Activated CD4-positive, CD25-positive, alpha-beta regulatory T cell (primary cell): ENCODE measurements at places on chromosomes 11 and 22.

DNA sequence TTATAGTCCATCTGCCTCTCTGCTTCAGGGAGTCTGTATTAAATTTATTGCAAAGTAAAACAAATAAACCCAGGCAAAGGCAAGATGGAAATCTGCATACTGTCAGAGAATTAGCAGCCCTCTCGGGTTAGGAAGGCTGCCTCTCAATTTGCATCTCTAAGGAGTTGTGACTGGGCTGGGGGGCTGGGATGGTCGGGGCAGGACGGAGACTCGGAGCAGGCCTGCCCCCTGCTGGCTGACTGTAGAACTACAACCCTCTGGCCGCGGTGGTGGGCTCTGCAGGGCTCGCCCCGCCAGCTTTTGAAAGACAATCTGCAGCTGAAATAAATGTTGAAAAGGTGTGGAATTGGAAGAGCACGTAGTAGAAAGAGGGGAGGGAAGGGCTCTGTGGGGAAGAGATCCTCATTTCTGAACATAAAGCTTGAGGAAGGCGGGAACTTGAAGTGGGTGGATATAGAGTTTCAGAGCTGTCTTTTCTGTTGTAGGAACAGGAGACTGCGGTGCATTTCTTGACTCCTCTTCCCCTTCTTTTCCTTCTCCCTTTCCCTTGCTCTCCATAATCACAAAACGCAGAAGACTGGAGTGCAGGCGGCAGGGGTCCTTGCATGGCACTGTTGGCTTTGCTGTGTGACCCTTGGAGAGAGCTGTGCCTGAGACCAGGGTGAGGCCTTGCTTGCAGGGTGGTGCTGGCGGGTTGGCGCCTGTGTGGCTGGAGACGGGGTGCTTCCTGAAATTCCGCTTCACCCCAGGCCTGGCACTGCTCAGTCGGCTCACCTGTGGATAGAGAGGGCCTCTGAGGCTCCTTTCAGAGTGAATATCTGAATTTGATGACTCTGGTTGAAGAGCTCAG lies 22.6 kb upstream of the PKNOX2 start:
- peak; percentile 36 for DNase-seq

- DNase-seq, result no peak
Measured at GRCh38 chr22:20114506-20115475, 1.1 kb upstream of the RANBP1 start.

GRCh38 chr11:123924027-123924426 lies 15.4 kb upstream of the OR4D5 start:
- no peak for DNase-seq

GRCh38 chr11:93082900-93083299 lies 113.4 kb downstream of the MTNR1B start:
- DNase-seq, result no peak

DNA sequence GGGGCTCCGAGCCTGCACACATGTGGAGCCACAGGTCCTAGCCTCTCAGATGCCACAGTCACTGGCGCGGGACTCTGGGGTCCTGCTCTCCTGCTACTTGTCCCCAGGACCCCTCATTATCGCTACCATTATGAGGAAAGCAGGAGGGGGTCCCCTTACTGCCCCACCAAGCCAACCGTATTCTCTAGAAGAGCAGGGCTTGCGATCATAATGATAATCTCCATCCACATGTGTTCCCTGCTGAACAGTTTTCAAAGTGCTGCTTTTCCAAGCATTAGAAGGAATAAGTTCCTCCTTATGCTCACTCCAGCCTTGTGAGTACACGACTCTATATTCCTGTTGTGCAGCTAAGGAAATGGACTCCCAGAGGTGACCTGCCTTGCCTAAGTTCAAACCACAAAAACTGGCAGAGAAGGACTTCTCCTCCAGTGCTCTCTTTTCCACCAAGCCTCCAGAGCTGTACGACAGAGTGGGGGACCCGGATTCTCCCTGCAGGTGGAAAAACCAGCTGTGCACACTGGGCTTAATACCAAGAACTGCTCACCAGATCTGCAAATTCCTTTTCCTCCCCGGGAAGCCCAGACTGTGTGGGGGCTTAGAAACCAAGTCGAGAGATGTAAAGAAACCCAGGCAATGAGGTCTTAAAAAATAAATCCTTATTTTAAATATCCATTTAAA lies 92.8 kb upstream of the DRD2 start:
- no peak for DNase-seq

DNA sequence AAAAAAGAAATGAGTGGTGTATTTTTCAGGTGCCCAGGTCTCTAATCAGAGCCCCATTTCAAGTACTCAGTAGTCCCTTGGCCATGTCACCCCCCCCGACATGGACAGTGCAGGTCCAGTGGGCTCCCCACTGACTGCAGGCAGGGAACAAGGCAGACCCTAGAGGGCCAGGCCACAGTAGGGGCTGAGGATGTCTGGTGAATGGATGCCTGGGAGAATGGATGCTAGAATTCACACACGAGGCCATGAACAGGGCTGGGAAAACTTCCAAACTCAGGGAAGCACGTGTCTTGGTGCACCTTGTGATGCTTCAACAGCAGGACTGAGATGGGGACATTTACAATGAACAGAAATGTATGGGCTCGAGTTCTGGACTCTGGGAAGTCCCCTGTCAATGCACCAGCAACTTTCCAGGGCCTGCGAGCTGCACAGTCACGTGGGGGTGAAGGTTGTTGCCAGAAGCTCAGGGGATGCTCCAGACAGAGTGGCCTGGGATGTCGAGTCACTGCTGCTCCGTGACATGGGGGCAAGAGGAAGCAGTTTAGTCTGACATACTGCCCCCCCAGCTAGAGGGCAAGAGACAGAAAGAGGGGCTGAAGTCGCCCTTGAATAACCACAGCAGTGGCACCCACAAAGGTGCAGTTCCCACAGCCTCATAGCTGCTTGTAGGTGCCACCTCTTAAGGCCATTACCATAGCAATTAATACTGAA lies 3.1 kb downstream of the APOBEC3G start:
- DNase-seq, result no peak

- no peak for DNase-seq
Measured at GRCh38 chr22:43114958-43115357, 4.4 kb downstream of the BIK start.

GRCh38 chr11:48307760-48308386 lies 1.9 kb downstream of the OR4S1 start:
- DNase-seq, result peak; percentile 44

- no peak for DNase-seq
Measured at GRCh38 chr11:122594986-122595645, 60.4 kb upstream of the UBASH3B start.

- no peak for DNase-seq
Measured at GRCh38 chr11:131311776-131312514, 58.5 kb upstream of the NTM start.

DNA sequence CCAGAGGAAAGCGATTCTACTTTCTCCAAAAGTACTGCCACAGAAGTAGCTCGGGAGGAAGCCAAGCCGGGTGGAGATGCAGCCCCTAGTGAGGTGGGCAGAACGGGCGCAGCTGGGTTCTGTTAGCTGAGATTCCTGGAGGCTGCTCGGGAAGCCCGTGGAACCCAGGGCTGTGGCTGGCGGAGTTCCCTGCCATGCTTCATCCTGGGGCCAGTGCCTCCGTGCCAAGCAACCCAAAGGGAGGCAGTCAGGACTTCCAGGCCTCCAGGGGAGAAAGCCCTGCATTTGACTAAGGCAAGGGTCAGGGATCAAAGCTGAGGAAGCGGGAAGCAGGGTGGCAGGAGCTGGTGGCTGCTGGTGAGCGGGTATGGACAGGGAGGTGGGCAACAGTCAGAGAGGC lies 6.7 kb upstream of the TRMU start:
- no peak for DNase-seq

DNA sequence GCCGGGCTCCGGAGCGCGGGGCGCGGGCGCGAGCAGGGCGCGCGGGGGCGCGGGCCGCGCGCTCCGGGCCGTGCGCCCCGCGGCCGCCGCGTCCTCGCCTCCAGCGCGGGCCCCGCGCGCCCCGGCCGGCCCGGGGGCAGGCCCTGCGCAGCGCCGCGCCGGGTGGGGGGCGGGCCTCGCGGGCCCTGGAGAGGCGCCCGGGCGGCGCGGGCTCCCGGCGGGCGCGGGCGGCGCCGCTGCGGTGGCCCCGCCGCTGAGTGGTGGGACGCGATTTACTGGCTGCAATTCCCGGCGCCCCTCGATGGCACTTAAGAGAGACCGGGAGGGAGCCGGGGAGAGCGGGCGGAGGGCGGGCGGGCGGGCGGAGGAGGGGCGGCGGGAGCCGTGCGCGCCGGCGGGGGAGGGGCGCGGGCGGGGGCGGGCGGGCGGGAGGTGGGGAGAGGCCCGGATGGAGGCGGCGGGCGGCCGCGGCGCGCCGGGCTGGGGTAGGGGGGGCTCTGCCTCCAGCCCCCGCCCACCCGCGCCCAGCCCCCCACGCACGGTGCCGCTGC lies 73.2 kb upstream of the TCF20 start:
- no peak for DNase-seq

DNA sequence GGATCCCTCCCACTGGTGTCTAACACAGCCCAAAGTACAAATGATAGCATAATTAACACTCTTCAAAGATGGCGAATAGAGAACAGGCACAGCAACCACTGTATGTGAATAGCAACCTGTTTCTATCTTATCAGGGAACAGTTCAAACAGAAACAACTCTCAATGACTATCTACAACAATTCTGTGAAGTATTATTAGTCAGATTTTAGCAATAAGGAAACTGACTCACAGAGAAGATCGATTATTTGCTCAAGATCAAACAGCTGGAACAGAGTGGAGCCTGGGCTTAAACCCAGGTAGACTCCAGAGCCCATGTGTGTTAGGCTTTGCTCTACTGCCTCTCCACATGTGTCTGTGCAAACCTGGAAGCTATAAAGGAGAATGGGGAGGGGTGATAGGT lies 88.7 kb downstream of the C11orf58 start:
- no peak for DNase-seq

DNA sequence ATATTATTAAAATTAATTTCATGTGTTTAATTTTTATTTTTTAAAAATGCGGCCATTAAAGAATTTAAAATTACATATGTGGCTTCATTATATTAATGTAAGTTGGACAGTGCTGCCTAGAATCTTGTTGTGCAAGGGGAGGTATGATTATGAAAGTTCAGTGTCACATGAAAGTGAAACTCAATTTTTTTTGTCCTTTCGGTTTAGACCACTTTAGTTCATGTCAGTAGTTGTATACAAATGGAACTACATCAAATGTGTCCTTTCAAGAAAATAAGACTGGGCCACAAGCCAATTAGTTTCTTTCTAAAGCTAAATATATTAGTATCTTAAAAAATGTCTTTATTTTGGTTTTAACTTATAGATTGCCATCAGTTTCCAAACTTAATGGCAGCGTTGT lies 35.7 kb downstream of the TBCEL start:
- DNase-seq, result no peak

GRCh38 chr11:18012122-18012905 lies 533 bp downstream of the SERGEF start:
- DNase-seq, result peak; percentile 9

DNA sequence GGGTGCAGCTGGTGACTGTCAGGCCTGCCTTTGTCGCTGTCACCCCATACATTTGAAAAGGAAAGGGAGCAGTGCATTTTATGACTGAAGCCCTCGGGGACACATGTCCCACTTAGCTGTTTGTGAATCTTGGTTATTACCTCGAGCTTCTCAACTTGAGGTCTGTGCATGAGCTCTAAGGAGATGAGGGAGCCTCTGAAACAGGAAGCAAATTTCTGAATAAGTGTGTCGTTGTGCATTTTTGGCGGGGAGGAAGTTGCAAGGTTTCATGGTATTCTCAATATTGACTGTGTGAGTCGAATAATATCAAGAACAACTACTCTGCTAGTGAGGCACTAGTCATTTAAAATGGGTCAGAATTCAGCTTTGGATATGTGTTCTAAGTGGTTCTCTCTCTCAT lies 149.7 kb upstream of the PLET1 start:
- no peak for DNase-seq

DNA sequence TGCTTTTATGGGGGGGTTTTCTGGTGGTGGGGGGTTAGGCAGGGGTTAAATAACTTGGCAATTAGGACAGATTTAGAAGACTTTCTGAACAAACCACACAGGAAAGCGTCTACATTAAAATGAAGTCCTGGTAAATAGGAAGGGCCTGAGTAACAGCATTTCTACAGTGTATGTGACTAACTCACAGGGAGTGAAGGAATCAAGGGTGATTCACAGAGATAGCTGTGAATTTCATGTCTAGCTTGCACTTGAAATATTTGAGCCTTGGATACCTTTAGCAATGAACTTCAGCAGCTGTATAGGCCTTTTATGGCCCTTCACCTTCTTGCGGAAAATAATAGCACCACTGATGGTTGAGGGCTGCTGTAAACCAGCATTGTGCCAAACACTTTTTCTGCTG lies 26.1 kb upstream of the LDHA start:
- no peak for DNase-seq

DNA sequence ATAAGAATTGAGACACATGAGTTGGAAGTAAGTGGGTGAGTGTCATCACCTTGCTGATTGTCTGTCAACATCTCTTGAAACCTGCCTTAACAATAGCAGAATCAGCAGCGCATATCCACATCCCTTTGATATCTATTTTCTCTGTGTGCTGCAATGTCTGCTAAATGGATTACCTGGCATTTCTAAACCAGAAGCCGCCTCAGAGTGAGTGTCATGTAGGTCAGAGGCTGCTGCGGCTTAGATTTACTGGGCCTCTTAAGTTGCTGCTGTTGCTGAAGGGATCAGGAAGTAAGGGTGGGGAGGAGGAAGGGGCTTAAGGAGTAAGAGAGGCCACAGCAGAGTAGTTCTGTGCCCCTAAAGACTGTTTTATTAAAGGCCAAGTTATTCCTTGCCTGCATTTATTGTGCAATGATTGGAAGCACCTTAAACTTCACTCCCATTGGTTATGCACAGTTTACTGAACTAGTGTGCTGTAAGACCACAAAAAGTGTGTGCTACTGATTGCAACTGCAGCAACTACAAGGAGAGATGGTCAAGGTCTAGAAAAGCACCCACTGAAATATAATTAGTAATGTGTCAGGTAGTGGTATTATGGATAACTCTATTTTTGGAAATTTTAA lies 29.8 kb upstream of the TMEM41B start:
- DNase-seq, result no peak

- no peak for DNase-seq
Measured at GRCh38 chr22:44753189-44754042, 1.0 kb downstream of the ARHGAP8 start.

DNA sequence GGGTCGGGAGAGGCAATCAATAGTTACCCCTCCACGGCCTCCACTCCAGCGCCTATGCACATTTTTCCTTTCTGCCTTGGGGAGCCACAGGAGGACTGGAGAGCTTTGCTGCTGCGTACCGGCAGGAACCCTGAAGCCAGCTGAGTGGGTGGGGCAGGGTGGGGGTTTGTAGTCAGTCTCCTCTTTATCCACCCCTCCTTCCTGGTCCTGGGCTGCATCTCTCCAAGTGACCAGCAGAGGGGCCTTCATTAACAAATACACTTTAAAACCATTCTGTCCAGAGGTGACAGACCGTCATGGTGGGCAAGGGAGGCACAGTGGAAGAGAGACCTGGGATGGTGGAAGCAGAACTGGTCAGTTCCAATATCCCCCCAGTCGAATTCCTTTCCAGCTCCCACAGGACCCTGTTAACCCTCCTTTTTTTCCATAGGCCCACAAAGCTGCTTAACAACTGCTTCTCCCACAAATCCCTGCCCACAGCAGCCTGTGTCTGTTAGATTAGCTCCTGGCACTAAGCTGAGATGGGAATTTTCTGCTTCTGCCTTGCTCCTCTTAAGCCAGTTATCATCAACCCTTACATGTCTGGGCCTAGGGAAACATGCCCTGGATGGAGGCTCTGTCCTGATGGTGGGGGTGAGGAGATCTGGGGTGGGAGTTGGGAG lies 3.9 kb upstream of the ABCG4 start:
- no peak for DNase-seq
